ENCODE measurements at places on chromosomes 6 and 20.
A peak's percentile ranks its signal among the peaks of the same experiment; 100 is the strongest.

DNA sequence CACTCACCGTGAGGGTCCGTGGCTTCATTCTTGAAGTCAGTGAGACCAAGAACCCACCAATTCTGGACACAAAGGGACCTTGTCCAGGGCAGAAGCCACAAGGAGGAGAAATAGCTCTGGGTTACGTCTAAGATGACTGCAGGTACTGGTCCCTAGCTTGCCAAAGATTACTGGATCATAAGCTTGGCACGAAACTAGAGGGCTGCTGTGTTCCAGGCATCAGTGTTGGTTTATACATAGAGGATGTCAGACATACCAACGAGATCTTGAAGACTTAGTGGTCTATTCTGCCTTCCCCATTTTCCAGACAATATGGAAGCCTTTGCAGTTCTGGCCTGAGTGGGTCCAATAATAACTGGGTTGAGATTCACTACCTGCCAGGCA, 175.7 kb downstream of the TBX18 start:
- no peak for DNase-seq

- DNase-seq = no peak
Measured at GRCh38 chr6:112980676-112981075, 633.5 kb downstream of the RFPL4B start.

DNA sequence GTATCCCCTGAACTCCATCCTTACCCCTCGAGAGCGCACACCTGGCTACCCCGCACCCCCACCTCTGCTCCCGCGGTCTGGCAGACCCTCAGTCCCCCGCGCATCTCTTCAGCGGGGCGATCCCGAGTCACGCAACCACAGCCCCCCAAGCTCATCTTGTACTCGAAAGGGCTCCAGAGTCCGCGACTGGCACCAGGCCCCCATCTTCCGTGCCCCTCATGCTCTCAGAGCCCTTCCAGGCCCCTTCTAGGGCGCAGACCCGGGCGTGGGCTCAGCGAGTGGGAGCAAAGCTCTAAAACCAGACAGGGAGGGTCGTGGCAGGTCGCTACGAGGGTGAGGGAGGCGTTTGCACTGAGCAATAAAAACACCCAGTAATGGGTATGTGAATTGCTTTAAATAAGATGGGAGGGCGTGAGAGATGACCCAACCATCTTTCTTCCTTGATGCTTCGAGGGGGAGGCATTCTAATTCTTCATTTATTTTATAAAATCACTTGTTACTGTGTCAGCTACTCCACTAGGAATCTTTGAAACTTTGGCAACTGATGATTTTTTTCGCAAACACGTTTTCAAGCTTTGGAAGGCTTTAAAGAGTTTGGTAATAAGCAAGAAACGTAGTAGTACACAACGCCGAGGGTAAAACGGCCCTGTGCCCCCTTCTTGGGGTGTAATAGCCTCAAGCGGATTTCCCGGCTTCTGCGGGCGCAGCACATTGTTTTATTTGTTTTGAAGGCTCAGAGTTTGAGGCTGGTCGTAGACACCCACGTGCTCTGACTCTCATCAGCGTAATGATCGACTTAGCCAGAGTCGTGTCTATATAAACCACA, 42.6 kb upstream of the SUPT3H start:
- DNase-seq = peak; percentile 59

DNA sequence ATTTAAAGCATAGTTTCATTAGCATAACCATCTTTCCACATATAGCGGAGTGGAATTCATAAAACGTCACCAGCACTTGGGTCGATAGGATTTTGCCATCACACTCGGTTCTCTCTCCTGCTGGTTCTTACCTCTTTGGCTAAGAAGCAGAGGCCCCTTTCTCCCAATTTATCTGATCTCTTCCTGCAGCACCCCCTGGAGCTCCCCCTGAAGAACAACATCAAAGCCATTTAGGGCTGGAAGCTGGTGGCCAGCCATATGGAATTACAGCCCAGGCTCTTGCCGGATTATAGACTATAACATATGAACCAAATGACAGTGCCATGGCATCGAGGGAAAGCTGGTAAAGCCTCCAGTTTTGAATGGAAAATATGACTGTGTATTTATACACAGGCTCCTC, 6.4 kb upstream of the KIF6 start:
- no peak for DNase-seq

DNA sequence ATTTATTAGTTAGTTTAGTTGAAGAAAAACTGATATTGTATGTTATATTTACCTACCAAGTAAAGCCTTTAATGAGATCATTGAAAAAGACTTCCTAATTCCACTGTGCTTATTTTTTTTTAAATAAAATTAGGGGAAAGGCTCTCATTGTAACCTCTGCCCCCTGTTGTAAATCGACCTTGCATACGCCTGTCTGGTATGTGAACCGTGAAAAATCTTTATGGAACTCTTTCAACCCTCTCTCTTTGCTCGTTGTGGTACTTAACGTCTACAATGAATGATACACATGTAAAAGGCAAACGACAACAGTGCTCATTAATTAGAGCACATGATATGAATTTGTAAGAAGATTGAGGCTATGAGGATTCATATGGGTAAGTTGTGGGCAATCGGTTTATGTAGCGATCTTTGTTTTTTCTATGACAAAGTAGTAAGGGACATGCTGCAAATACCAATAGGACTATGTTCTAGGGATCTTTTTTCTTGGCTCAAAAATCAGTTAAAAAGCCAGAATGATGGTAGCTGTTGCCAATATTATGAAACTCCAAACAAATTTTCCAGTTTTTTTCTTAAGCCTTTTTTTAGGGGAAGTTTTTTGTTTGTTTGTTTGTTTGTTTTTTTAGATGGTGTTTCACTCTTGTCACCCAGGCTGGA, 119.0 kb upstream of the MCHR2 start:
- no peak for DNase-seq

GRCh38 chr6:71737953-71738352, 148.4 kb upstream of the RIMS1 start:
- no peak for DNase-seq

Measured in activated CD8-positive, alpha-beta memory T cell treated with anti-CD3 and anti-CD28 coated beads for 4 hours (primary cell).